ENCODE measurements at places on chromosomes 11 and 22.

GRCh38 chr11:132357811-132358572 is 987.6 kb downstream of the NTM start:
- no peak for DNase-seq

DNA sequence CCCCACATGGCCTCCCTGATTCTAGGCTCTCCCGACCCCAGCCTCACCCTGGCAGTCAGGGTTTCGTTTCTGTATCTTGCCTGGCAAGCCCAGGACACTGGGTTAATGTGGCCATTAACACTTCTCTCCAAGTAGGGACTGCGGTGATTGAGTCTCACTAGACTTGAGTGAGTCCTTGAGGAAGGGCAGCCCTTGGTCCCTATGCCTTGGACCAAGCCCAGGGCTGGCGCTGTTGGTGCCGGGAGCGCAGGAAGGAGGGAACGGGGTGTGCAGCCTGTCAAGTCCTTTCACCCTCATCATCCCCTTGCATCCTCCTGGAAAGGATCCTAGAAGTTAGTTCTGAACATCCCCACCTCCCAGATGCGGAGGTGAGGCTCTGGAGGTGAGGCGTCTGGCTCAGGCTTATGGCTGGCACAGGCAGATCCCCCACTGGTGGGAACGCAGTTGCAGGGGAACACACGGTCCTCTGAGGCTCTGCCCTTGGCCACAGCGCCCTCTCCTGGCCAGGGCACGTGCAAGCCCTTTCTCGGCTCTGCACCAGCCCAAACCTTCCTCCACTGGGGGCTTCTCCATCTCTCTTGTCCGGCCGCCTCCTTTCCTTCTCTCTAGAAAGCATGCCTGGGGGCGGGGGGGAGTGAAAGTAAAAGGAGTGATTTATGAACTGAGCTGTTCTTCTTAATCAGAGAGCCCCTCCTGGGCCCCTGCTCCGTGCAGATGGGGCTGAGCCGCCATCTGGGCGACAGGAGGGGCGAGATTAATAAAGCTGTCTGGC is 56.7 kb downstream of the TP53I11 start:
- peak; percentile 34 for DNase-seq

DNA sequence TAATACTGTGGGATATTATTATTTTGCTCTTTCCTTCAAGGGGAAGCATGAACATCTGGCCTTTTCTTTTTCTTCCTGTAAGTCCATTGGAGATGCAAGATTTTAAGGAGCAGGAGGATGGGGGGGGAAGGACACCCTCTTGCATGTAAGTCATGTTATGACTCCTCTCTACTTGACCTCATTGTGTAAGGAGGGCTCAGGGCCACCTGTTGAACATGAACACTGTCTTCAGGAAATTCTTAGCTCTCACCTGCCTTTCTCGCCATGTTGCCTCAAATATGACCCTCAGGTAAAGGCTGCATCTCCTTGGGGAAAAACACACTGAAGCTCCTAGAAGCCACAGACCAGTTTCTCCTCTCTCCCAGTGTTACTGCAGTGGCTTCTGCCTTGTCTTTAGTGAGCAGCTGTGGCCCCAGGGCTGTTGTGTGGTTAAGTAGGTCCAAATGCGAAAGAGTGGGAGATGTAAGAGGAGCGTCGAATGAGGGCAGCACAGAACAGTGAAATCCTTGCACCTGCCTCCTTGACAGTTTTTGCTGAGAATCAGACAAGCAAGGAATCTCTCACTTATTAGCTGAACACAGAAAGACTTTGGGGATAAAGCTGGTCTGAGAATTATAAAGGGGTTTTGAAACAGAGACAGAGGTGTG is 1.3 kb upstream of the RAG1 start:
- DNase-seq = no peak

DNA sequence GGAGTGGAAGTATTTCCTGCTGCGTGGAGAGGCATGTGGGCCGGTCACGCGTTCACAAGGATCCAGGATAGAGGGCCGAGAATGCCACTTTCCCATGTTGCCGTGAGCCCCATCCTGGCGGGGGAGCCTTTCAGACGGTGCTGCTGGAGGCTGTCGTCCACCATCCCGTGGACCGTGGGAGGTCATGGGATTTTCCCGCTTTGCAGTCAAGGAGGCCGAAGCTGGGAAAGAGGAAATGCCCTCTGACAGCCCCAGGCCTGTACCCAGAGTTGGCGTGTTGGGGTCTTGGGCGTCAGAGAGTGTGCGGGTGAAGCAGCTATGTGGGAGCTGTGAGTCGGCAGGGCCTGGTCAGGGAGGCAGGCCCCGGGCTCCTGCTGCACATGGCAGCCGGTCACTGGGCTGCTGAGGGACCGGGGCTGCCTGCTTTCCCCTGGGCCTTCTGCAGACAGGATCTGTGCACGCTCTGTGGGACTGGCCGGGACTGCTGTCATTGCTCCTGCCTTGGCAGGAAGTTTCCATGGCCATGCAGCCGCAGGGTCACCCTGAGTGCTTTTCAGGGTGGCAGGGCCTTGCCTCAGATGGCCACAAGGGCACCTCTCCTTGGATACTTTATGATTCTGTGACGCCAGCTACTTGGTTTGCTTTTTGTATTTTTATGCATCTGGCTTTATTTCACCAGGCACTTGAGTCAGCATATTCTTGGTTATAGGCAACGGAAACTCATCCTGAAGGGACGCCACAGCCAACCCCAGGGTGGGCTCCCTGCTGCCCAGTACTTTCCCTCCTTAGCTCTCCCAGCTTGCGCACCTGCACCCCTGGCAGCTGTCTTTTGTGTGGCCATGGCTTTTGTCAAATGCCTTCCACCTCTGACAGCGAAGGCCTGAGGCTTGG is 52.4 kb downstream of the AP2A2 start:
- DNase-seq = no peak

DNA sequence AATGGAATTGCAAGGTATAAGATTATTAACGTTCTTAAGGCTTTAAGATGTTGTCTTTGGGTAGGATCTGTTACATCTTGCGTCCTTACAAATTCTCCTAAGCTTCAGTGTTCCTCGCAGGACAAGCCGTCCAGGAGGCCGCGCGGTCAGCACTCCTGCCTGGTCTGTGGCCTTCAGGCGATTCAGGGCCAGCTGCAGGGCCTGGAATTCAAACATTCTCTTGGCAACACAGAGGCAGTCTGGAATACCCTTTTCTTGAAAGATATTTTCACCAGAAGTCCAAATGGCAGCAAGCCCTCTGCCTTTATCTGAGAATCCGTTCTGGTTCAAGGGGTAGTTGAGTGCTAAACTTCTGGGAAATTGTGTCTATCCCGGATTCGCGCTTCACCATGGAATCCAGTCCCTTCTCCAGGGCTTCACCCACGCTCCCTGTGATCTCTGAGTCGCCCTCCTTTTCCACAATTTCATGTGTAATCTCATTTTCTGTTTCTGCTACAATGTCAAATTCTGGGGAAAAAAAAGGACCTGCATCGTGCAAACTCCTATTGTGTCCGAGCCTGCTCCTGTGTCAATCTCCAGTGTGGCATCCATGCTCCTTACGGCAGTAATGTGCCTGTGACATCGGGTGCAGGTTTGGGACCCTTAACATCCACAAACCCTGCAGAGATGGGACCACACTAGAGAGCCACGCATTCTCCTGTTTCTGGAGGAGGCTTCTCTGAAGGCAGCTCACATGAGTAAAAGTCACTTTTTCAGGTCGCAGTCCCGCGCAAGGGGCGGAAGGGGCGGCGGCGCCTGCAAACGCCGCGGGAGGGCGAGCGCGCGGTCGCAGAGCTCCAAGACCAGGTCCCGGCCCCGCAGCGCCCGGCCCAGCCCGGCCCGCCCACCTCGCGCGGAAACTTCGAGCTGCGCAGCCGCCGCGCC is 25.4 kb upstream of the SORL1 start:
- DNase-seq = no peak

DNA sequence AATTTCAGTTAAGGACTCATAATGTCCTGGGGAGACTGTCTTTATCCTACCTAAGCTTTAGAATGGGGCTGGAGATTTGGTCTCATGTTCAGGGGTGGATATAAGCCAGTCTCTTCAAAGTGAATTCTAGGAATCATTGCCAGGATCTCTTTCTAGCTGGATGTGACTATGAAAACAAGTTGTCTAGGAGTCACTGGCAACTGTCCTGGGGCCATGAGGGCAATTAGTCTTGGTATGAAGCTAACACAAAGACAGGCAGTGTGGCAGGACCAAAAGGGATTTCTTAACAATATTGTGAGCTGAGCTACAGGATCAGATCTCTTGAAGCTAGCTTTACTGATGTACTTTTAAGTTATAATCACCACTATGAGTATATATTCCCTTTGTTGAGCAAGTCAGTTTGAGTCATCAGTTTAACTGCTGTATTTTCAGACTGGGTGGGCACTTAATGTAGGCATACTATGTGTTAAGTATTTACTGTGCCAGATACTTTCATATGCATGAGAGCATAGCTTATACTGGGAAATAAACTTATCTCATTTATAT is 390.0 kb upstream of the CCDC90B start:
- DNase-seq = no peak

- DNase-seq = no peak
Measured at GRCh38 chr11:96366024-96366423, 23.0 kb upstream of the MAML2 start.

GRCh38 chr11:43953521-43953920 is 11.1 kb downstream of the C11orf96 start:
- DNase-seq = no peak

DNA sequence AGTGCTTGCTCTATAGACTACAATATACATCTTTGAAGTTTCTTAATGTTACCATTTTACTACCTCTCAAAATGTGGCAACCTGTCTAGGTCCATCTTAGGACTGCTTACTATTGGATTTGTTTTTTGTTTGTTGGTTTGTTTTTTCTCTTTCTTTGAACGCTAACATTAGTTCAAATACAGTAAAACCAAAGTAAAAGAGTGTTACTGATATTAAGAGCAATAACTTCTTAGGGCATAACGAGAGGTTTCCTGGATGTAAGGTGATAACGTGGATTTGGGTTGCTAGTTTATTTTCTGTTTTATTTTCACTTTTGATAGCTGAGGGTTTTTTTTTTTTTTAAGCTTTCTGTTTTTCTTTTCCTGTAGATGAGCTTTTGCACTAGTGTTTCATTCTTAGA is 43.6 kb downstream of the TMEM135 start:
- no peak for DNase-seq

GRCh38 chr11:5639953-5640352 is 15.2 kb downstream of the TRIM34 start:
- no peak for DNase-seq

GRCh38 chr22:42596863-42597530 is 17.7 kb downstream of the POLDIP3 start:
- no peak for DNase-seq

- no peak for DNase-seq
Measured at GRCh38 chr11:60158636-60159035, 24.2 kb downstream of the MS4A6A start.

- no peak for DNase-seq
Measured at GRCh38 chr11:61113201-61113600, 10.9 kb downstream of the CD5 start.

GRCh38 chr11:114036147-114036811 is 23.2 kb upstream of the ZBTB16 start:
- peak; percentile 70 for DNase-seq
